ENCODE measurements at places on chromosomes 12 and 14.

GRCh38 chr12:41293011-41293410, 104.9 kb downstream of the PDZRN4 start:
- no peak for DNase-seq

DNA sequence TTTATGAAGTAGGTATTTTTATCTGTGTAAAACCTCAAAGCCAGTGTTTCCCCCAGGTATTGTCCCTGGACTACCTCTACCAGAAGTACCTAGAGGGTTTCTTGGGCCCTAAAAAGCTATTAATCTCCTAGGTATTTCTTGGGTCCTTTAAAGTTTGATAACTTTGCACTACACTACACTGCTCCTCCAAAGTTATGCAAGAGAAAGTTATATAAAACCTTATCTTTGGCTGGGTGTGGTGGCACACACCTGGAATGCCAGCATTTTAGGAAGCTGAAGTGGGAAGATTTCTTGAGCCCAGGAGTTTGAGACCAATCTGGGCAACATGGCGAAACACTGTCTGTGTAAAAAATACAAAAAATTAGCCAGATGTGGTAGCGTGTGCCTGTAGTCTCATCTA, 34.9 kb downstream of the PTPN21 start:
- no peak for DNase-seq

GRCh38 chr14:28678887-28679286, 87.7 kb upstream of the FOXG1 start:
- DNase-seq, result no peak

DNA sequence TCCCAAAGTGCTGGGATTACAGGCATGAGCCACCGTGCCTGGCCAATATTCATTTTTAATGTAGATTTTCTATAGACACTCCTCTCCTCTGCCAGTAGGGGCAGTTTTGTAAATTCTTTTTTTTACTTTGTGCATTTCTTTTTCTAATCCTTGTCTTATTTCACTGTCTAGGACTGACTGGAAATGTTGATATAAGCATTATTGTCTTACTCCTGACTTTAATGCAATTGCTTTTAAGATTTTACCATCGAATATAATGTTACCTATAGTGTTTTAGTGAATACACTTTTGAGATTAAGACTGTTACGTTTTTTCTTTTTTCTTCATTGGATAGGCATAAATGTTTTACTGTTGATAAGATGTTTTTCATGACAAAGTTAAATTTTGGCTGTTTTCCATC, 35.4 kb upstream of the EMP1 start:
- DNase-seq, result no peak

DNA sequence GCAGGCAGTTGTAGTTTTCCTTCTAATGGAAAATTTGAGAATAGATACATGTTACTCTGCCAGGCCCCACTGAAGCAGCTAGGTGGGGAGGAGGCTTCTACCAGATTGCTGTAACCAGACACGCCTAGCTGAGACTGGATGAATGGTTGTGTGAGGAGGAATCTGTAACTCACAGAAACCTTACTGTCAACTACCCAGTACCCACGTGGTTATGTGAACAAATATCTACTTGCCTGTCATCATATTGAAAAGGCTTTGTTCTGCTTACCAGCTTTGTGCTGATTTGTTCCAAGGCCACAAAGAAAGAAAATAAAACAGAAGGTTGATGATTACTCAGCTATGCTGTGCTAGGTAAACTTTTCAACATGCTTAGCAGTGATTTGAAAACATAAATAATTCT, 167.2 kb downstream of the CAPZA3 start:
- no peak for DNase-seq

DNA sequence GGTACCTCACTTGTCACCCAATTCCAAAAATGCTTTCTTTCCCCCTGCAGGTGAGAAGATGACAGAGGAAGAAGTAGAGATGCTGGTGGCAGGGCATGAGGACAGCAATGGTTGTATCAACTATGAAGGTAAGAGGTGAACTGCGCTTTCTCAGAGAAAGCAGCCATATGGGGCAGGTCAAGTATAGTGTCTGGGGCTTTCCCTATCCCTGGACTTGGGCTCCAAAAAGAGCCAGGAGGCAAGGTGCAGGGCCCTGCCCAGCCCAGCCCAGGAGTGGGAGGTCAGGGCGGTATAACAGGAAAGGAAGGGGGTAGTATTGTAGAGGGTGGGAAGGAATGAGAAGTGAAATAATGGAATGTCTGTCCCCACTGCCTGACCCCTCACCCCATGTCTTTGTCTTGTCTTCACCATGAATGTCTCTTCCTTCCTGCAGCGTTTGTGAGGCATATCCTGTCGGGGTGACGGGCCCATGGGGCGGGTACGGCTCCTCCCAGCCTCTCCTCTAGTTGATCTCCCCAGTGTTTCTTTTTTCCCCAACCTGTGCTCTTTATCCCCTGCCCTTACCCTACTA, 2.1 kb downstream of the MYL6 start:
- no peak for DNase-seq

DNA sequence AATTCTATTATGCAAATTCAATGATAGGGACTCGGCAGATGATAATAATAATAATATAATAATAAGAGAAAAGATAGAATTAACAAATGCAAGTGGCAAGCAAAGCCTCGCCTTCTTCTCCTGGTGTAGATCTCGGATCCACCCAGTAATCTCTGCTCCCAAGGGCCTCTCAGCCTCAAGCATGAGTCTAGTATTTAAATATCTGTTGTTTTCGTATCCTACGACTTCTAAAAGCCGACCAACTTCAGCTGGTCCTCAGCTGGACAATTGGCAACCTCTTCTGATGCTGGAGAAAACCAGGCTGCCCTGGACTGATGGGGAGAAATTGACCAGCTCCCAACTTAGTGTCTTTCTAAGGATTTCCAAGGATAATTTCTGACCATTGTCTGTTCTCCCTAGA, 14.0 kb upstream of the MAP1LC3B2 start:
- DNase-seq, result no peak

- DNase-seq, result no peak
Measured at GRCh38 chr12:113202300-113203075, 17.0 kb downstream of the RITA1 start.

Measured in NCI-H526 (cell line).